ENCODE measurements at places on chromosomes 4 and X. TPM values are rescaled to one million over a fixed set of nuclear protein-coding genes. Genes with fewer than 3 reads are reported as not detected.

The MAP7D2 gene
- total RNA-seq: 0.03 TPM

The PRPS1 gene
- total RNA-seq: 35.2 TPM

The MAGEA10 gene
- 0.86 TPM for total RNA-seq

The PRR27 gene
- total RNA-seq: not detected

The PGRMC1 gene
- total RNA-seq: 79.5 TPM

The SPP1 gene
- total RNA-seq: 130 TPM

DNA sequence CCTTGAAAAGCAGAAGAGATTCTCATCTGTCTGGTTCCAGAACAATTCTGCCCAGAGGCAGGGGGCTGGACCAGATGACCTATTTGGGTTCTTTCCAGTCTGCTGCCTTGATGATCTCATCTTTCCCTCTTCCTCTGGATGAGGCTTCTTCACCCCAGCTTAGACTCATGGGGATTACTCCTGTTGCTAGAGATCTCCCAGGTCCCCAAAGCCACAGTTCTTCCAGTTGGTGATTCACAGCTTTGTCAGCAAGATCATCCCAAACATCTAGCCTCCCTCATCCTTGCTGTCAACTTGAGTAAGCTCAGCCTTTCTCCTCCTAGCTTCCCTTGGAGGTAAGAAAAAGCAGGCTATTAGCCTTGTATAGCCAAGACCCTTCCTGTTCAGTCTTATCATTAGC, 64.2 kb upstream of the PJA1 start:
- DNase-seq: peak; percentile 3

- no peak for DNase-seq
These were observed 45.3 kb downstream of the MMRN1 start for GRCh38 chr4:89939994-89940393.

- no peak for DNase-seq
These were observed 34.0 kb upstream of the ARSH start for GRCh38 chrX:2972391-2972790.

- no peak for DNase-seq
These were observed 694.5 kb upstream of the SLIT2 start for GRCh38 chr4:19557161-19557560.

DNA sequence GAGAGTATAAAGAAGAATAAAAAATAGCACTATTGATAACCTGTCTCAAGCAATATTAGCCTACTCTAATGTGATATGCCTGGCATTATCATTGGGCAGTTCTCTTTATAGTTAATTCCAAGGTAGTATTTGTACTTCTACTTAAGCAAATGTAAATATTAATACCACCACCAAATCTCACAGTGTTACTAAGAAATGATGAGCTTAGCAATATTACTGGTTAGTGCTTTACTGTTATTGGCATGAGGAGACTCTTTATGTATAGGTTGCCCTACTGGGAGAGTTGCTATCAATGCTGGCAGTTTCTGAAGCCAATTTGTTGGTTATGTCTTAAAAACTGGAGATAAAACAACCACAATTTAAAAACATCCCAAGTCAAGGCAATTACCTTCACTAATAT, 155.7 kb downstream of the CDS1 start:
- no peak for DNase-seq

GRCh38 chr4:114318309-114318708, 280.3 kb upstream of the UGT8 start:
- no peak for DNase-seq

DNA sequence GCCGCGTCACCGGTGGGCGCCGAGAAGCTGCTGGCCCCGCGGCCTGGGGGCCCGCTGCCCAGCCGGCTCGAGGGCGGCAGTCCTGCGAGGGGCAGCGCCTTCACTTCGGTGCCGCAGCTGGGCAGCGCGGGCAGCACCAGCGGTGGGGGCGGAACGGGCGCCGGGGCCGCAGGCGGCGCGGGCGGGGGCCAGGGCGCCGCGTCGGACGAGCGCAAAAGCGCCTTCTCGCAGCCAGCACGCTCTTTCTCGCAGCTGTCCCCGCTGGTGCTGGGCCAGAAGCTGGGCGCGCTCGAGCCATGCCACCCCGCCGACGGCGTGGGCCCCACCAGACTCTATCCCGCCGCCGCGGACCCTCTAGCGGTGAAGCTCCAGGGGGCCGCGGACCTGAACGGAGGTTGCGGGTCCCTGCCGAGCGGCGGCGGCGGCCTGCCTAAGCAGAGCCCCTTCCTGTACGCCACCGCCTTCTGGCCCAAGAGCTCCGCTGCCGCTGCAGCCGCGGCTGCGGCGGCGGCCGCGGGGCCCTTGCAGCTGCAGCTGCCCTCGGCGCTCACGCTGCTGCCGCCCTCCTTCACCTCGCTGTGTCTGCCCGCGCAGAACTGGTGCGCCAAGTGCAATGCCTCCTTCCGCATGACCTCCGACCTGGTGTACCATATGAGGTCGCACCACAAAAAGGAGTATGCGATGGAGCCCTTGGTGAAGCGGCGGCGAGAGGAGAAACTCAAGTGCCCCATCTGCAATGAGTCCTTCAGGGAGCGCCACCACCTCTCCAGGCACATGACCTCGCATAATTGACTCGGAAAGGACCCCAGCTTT, 5.6 kb downstream of the PRDM8 start:
- no peak for DNase-seq

DNA sequence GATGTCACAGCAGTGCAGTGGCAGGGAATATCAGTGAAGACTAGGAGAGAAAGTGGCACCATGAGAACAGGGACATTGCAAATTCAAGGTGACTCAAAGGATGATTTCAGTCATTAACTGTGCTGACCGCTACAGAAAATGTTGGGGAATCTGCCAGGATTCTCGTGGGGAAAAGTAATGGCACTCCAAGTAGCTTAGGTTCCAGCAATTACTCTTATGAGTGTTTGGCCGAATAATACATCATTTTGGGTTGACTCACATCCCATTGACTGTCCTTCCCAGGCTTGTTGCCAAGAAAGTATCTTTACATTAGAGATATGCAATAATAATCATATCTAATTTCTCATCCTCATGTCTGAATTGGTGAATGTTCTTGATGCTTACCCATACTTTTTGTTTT, 1411.1 kb upstream of the PCDH7 start:
- DNase-seq: peak; percentile 59

Measured in A172 (cell line).